ENCODE measurements at places on chromosomes 1 and 21. TPM values are rescaled to one million over a fixed set of nuclear protein-coding genes. Genes with fewer than 3 reads are reported as not detected.

The F3 gene
- 2.7 TPM for total RNA-seq

The TFF1 gene
- total RNA-seq: 29.3 TPM

The SPSB1 gene
- 30.4 TPM for total RNA-seq

The SLC35D1 gene
- total RNA-seq: 7.5 TPM

The TMEM79 gene
- 6.8 TPM for total RNA-seq

The ECM1 gene
- 2.1 TPM for total RNA-seq

The MAN1C1 gene
- total RNA-seq: 0.20 TPM

The FCRL6 gene
- not detected for total RNA-seq

The GPX7 gene
- total RNA-seq: not detected

The KRTAP21-2 gene
- not detected for total RNA-seq

The TGFB2 gene
- 25.7 TPM for total RNA-seq

The RAB13 gene
- total RNA-seq: 153 TPM

The OSCP1 gene
- 5.8 TPM for total RNA-seq

The CRABP2 gene
- total RNA-seq: 10.7 TPM

The OR2T33 gene
- total RNA-seq: not detected

The TSTD1 gene
- 0.38 TPM for total RNA-seq

The LYPD8 gene
- total RNA-seq: 0.09 TPM

The SGIP1 gene
- not detected for total RNA-seq

The ADAM30 gene
- not detected for total RNA-seq

All from A549 treated with CORT108297 at 1 μM for 4 hours (cell line).